Jurkat, Clone E6-1 (cell line): ENCODE measurements at places on chromosomes 13 and 19.

DNA sequence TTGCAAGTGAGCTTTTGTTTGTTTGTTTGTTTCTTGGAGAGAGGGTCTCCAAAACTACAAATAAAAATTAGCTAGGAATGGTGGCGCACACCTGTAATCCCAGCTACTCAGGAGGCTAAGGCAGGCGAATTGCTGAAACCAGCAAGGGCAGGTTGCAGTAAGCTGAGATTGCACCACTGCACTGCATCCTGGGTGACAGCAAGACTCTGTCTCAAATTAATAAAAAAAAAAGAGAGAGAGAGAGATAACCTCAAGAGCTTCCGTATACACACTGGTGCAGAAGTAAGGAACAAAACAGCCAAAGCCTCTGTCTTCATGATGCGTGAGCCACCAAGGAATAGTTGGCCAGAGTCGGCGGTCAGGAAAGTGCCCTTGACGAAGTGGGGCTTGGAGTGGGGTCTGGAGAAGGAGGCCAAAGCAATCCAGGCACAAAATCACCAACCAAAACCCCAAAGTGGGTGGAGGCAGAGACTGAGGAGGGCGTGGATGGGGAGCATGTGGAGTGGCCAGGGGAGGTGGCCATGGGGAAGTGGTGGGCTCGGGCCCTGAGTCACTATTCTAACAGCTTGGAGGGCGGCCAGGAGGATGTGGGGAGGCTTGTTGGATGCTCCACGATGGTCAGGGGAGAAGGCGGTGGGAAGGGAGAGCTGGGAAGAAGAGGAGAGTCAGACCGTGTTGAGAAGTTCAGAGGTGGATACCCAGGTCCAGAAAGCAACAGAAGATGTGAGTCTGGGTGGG is 21.2 kb upstream of the TOMM40 start:
- DNase-seq = no peak

DNA sequence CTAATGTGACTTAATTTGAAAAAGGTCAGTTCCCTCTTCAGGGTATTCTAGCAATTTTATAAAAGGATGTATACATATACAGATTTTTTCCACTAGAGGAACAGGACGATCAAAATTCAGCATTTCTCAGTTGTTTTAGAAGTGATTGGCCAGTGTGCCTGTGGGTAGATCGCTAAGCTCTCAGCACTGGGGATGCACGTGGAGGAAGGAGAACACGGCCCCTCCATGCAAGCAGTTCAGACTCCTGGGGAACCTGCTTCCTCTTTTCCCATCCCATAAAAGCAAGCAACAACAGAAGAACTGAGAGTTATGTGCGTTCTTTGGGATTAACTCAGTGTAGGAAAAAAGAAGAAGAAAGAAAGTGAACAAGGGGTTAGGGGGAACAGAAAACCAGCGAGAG is 328.8 kb downstream of the FOXO1 start:
- no peak for DNase-seq

DNA sequence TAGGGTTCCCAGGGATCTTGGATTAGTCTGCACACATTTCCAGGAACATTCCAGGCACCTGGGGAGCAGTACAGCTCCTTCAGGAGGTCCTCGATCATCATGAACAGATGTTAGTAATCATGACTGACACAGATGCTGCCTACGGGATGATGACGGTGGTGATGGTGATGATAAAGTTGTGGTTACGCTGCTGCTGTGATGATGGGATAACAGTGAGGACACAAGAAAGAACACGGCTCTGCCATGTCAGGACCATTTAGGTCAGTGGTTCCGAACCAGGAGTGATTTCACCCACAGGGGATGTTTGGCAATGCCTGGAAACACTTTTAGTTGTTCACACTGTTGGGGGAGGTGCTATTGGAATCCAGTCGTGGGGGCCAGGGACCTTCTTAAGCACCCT is 1193.0 kb downstream of the UQCRFS1 start:
- peak; percentile 66 for DNase-seq

DNA sequence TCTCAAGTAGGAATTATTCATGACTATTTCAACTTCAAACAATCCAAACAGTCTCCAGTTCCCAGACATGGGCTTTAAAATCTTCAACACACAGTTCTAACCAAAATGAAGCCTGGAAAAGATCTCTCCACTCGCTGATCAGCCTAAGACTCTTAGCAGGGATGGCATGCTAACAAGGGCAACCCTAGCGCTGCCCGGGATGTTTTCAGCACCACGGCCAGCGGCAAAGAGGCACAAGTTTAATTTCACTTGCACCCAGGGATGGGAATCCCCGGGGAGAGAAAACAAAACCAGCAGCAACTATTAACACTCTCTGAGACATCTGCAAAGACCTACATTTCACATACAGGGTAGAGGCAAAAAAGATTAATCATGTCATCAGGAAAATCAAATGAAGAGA is 43.0 kb downstream of the CACNA1A start:
- DNase-seq = peak; percentile 29
